ENCODE measurements at places on chromosomes 12 and 14.

DNA sequence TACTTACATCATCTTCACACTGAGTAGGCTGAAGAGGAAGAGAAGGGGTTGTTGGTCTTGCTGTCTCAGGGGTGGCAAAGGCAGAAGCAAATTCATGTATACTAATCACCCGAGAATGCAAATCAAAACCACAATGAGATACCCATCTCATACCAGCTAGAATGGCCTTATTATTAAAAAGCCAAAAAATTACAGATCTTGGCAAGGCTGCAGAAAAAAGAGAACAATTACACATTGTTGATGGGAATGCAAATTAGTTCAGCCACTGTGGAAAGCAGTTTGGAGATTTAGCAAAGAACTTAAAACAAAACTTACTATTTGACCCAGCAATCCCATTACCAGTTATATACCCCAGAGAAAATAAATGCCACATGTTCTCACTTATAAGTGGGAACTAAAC lies 154.9 kb downstream of the SEC23A start:
- H3K27ac ChIP-seq: no peak overlapping the region
- H3K4me1 ChIP-seq: no peaks in the 10 kb centered on the region
- DNase-seq: no peak
- no peaks in the 10 kb centered on the region for H3K36me3 ChIP-seq

GRCh38 chr12:30757316-30757715 lies 2.6 kb upstream of the CAPRIN2 start:
- peaks cover 2% of the 10 kb centered on the region for H3K36me3 ChIP-seq
- H3K27ac ChIP-seq: no peak overlapping the region
- no peak overlapping the region for H3K4me3 ChIP-seq
- DNase-seq: no peak

DNA sequence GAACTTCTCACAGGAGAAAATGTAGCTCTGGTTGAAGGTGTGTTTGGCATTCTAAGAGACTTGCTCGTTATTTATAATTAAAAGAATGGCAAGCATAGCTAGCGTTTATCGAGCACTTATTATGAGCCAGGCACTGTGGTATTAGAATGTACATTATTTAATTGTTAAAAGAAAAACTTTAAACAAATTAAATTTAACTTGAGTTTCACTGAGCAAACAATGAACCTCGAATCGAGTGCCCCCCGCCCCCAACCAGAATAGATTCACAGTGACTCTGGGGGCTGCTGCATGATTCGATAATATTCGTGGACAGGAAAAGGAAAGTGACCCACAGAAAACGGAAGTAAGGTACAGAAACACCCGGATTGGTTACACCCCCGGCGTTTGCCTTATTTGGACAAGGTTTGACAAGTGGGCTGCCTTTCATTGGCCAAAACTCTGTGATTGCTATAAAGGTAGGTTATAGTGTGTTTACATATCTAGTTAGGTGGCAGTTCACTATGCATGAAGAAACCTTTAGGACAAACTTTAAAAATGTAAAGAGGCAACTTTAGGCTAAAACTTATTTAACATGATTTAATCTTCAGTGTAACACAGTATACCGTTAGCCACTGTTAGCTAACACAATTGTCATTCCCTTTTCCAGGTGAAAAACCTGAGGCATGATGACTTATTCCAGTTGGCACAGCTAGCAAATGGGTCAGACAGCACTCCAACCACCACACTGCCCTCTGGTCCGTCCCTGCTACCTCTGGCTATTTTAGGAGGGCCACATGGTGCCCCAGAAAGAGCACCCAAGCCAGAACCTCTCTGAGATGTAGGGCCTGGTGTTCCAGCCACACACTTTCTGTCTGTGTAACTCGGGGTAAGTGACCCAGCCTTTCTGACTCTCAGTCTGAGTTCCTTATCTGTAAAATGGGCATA lies 7.1 kb downstream of the SCNN1A start:
- peak; percentile 37 for DNase-seq
- no peak overlapping the region for H3K4me3 ChIP-seq
- H3K27ac ChIP-seq: no peak overlapping the region
- H3K27me3 ChIP-seq: no peaks in the 10 kb centered on the region

GRCh38 chr14:88312257-88312656 lies 10.8 kb downstream of the KCNK10 start:
- H3K4me1 ChIP-seq: no peaks in the 10 kb centered on the region
- peaks cover 4% of the 10 kb centered on the region for H3K27me3 ChIP-seq
- H3K36me3 ChIP-seq: no peaks in the 10 kb centered on the region
- H3K4me3 ChIP-seq: no peak overlapping the region
- H3K27ac ChIP-seq: no peak overlapping the region

GRCh38 chr14:37330910-37331309 lies 133.2 kb downstream of the MIPOL1 start:
- no peak overlapping the region for H3K27ac ChIP-seq
- no peak for DNase-seq

DNA sequence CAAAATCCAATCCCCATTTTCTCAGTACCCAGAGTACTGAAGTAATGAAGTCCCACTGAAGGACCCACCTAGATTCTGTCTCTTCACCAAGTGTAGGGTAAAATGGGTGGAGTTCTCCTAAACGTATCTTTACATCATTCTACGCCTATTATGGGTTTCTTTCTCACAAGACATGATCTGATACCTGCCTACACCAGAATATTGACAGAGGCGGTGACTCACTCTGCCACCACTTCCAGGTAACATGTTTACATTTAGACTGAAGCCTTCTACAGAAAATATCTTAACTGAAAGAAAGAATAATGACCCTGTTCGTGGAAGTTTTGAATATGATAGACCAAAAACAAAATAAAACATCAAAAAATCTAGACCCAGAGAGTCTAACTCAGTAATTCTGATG lies 89.8 kb downstream of the BTG1 start:
- peaks cover 42% of the 10 kb centered on the region for H3K36me3 ChIP-seq
- no peaks in the 10 kb centered on the region for H3K27me3 ChIP-seq
- H3K4me3 ChIP-seq: peak overlapping the region; percentile 35
- peaks cover 76% of the 10 kb centered on the region for H3K4me1 ChIP-seq

- DNase-seq: peak; percentile 42
- no peak overlapping the region for H3K27ac ChIP-seq
- peaks cover 51% of the 10 kb centered on the region for H3K27me3 ChIP-seq
- H3K4me1 ChIP-seq: peaks cover 25% of the 10 kb centered on the region
- no peaks in the 10 kb centered on the region for H3K36me3 ChIP-seq
- peak overlapping the region; percentile 54 for H3K4me3 ChIP-seq
Observed at GRCh38 chr12:65823513-65824375, 539 bp upstream of the HMGA2 start.

- H3K36me3 ChIP-seq: no peaks in the 10 kb centered on the region
- H3K4me3 ChIP-seq: no peak overlapping the region
Observed at GRCh38 chr12:132205271-132206045, 61.2 kb downstream of the NOC4L start.

DNA sequence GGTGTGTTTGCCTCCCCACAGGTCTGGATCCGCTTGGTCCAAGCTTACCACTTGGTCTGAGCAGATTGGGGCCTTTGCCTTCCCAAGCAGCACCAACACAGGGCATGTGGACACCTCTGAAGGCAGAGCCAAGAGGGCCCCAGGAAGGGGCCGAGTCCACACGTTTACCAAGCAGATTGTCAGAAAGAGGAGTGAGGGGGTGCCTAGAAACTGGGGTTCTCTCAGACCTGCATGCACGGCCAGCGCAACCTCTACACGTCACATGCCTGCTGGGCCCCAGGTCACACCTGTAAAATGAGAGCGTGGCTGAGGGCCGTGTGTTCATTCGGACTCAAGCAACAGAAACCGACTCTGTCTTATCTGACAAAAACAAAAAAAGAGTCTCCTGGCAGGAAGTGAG lies 96.9 kb downstream of the PAPOLA start:
- DNase-seq: no peak
- H3K4me3 ChIP-seq: no peak overlapping the region
- peaks cover 4% of the 10 kb centered on the region for H3K27me3 ChIP-seq
- H3K36me3 ChIP-seq: no peaks in the 10 kb centered on the region
- no peak overlapping the region for H3K27ac ChIP-seq

DNA sequence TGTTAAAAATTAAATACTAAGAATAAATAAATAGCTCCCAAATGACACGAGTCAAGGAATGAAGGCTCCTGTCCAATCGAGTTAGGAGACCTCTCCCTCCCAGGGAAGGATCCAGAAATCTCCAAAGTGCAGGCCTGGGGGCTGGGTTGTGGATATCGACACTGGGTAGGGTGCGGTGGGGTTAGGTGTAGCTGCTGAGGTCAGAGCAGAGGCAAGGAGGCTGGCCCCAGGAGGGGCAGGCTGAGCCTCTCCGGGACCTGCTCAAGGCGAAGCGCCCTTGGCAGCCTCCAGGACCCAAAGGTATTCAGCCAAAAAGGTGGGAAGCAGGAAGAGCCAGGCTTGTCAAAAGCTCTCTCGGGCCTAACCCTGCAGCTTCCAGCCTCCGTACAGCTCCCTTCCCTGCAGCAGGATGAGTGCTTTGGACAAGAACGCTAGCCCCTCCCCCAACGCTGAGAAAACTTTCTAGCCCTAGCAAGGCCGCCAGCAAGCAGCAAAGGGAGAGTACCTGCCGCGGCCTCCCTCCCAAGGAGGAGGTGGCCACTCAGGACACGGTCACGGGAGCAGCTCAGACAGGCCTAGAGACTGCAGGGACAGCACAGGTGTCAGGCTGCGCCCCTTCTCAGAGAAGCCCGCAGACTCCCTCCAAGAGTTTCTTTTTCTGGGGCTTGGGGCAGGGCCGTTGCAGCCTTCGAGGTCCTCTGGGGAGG lies 3.7 kb upstream of the PNMA1 start:
- no peak overlapping the region for H3K4me3 ChIP-seq
- DNase-seq: no peak
- no peak overlapping the region for H3K27ac ChIP-seq
- H3K27me3 ChIP-seq: no peaks in the 10 kb centered on the region
- peaks cover 47% of the 10 kb centered on the region for H3K36me3 ChIP-seq

- H3K27ac ChIP-seq: no peak overlapping the region
- no peaks in the 10 kb centered on the region for H3K36me3 ChIP-seq
- H3K4me1 ChIP-seq: no peaks in the 10 kb centered on the region
- H3K27me3 ChIP-seq: peaks cover 7% of the 10 kb centered on the region
- no peak overlapping the region for H3K4me3 ChIP-seq
- no peak for DNase-seq
Observed at GRCh38 chr12:105946493-105946901, 192.3 kb downstream of the NUAK1 start.

DNA sequence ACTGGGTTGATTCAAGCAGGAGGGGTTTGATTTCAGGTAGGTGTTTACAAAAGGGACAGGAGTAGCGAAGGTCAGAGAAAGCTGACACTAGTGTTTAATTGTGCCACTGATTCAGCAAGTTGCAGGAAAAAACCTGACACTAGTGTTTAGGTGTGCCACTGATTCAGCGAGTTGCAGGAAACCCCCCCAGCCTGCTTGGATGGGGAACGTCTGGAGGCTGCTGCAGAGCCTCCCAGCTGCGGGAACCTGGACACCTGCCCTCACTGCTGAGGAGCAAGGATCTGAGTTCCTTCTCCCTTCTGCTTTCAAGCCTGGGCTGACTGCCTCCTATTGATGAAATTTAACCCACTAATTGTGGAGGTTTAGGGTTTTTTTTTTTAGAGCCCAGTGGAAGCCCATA lies 84.2 kb downstream of the AVPR1A start:
- no peaks in the 10 kb centered on the region for H3K4me1 ChIP-seq
- no peaks in the 10 kb centered on the region for H3K27me3 ChIP-seq
- H3K36me3 ChIP-seq: no peaks in the 10 kb centered on the region
- H3K27ac ChIP-seq: no peak overlapping the region
- no peak for DNase-seq

GRCh38 chr12:125283521-125283920 lies 218.3 kb downstream of the AACS start:
- no peaks in the 10 kb centered on the region for H3K36me3 ChIP-seq
- no peaks in the 10 kb centered on the region for H3K4me1 ChIP-seq
- no peak overlapping the region for H3K4me3 ChIP-seq
- no peak overlapping the region for H3K27ac ChIP-seq

DNA sequence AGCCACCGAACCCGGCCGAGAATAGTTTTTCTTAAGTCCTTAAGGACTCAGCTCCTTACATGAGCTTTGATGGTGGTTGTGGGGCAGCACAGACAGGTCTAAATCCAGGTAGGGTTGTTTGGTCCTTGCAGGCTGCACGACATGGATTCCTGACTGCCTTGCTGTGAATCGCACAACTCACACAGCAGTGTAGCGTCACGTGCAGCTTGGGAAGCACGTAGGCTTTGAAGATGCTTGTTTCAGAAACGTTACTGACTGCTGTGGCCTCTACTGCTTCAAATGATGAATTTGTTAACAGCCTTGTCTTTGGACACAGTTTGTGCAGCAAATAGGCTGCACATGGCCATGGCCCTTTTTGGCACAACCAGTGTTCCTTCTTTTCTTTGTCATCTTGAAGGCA lies 29.9 kb downstream of the ZBTB42 start:
- H3K4me3 ChIP-seq: no peak overlapping the region
- no peak for DNase-seq
- no peak overlapping the region for H3K27ac ChIP-seq
- no peaks in the 10 kb centered on the region for H3K36me3 ChIP-seq
- peaks cover 10% of the 10 kb centered on the region for H3K4me1 ChIP-seq
- peaks cover 2% of the 10 kb centered on the region for H3K27me3 ChIP-seq

DNA sequence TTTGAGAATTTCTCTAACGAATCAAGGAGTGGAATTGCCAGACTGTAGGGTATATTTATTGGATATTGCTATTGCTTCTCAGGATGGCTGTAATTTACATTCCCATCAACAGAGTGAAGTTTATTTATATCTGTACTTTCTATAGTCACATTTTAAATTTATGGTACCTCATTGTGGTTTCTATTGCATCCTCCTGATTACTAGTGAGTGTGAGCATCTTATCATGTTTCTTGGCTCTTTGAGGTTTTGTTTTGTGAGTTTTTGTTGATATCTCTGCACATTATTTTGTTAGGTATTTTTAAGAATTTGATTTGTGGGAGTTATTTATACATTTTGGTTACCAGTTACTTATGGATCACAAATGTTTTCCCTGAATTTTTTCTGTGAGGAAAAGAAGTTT lies 13.9 kb downstream of the DNM1L start:
- DNase-seq: no peak
- no peak overlapping the region for H3K27ac ChIP-seq
- H3K36me3 ChIP-seq: peaks cover 21% of the 10 kb centered on the region
- H3K27me3 ChIP-seq: no peaks in the 10 kb centered on the region
- no peak overlapping the region for H3K4me3 ChIP-seq

GRCh38 chr12:18967814-18968213 lies 161.7 kb upstream of the PLEKHA5 start:
- H3K4me1 ChIP-seq: no peaks in the 10 kb centered on the region
- no peaks in the 10 kb centered on the region for H3K36me3 ChIP-seq
- no peak overlapping the region for H3K27ac ChIP-seq
- H3K27me3 ChIP-seq: no peaks in the 10 kb centered on the region

DNA sequence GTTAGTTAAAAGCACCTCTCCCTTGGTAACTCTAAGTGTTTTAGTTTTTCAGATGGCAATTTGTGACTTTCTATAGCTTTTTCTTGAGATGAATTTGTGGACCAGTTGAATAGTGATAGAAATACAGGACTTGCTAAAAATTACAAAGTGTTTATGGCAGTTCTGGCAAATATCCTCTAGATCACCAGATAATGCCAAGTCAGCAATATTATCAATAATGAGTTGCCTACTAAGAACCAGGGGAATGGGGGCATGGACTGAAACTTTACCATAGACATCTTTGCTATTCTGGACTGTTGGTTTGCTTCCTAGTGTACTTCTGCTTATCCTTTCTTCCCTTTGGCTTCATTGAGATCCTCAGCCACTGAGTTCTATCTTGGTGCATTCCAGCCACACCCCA lies 584.2 kb downstream of the DIO2 start:
- H3K36me3 ChIP-seq: no peaks in the 10 kb centered on the region
- no peak overlapping the region for H3K27ac ChIP-seq
- no peak for DNase-seq
- no peak overlapping the region for H3K4me3 ChIP-seq
